ENCODE measurements at places on chromosomes 4 and X.

DNA sequence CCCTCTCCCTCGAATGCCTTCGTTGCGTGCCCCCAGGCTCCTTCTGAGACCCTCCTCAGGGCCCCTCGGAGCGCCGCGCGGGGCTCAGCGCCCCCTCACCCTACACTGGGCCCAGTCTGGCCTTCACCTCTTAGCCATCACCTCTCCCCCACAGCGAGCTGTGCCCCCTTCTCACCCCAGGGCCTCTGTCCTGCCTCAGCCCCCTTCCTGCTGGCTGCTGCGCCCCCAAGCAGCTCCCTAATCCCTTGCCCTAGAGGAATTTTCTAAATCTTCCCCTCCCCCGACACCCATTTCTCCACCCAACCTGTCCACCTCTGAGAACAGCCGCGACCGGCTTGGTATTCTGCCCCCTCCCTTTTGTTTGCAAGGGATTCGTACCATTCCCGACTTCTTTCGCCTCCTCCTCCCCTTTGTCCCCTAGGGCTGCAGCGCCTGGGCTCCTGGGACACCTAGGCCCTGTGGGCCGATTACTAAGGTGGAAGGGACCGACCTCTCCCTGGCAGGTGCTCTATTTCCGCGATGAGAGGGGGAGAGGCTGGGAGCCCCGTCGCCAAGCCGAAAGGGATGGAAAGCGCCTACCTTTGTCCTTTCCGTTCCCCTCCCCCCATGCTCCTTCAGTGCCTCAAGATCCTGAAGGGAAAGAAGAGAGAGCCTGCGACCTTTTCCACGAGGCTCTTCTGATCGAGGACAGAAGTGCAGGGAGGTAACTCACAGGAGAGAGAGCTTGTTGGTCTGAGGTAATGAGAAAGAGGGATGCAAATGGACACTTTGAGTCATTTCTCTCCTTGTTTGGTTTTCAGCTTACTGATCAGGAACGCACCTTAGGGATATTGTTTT lies 10.9 kb downstream of the DLG3 start:
- DNase-seq, result no peak

DNA sequence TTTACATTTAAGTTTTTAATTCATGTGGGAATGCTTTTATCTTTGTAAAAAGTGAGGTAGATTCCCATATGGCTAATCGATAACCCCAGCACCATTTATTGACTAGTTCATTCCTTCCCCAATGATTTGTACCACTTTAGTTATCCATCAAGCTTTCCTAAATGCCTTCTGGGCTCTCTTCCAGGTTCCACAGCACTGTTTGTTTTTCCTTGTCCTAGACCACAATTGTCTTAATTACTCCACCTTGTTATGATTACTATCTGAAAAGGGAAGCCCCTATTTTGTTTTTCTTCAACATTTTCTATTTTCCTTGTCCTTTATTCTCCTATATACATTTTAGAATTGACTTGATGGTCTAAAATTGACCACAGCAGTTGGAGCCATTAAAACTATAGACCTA lies 48.5 kb upstream of the GPRIN3 start:
- DNase-seq, result no peak

DNA sequence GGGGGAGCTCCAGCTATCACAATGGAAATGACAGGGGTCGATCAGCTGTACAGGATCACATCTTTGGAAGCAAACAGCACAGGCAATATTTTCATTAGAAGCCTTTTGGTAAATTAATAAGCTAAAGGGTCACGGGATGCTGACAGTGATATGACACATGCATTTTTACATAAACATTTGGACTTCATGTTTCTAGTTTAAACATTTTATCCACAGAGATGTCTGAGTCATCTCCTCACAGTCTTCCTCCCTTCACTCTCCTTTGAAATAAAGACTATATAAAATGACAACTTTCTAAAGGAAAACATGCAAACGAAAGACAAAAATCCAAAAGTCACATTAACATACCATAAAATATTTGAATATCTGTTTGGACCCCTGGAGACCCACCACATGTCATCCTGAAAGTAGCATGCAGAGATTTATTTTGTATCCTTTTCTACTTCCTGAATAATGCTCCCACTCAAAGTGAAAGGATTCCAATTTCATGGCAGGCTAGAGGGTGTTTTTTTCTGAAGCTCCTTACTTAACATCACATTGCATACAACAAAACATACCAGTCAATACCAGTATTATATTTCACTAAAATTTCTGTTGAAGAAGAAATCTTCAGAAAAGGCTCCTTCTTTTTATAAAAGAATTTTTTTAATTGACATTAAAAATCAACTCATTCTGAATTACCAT lies 200.1 kb upstream of the PPARGC1A start:
- peak; percentile 49 for DNase-seq

- peak; percentile 76 for DNase-seq
Measured at GRCh38 chrX:30875957-30876356, 13.1 kb downstream of the TAB3 start.

GRCh38 chrX:68556036-68556435 lies 57.2 kb downstream of the YIPF6 start:
- no peak for DNase-seq

DNA sequence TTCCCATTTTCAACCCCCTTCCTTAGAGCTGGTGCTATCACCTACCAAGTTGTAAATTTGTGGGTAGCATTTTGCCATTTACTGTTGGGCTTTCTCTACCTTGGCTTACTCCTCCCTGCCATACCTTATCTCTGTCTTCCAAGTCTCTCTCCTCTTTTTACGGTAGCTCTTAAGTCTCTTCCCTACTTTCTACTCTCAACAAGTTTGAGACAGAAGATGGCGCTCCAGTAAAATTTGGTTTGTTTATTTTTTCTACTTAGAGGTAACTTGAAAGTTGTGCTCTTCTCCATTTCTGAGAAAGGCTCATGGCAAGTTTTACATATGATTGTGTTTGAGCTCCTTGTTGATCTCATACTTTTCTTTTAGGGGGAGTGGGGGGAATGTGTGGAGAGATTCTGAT lies 1508.1 kb downstream of the TECRL start:
- no peak for DNase-seq

DNA sequence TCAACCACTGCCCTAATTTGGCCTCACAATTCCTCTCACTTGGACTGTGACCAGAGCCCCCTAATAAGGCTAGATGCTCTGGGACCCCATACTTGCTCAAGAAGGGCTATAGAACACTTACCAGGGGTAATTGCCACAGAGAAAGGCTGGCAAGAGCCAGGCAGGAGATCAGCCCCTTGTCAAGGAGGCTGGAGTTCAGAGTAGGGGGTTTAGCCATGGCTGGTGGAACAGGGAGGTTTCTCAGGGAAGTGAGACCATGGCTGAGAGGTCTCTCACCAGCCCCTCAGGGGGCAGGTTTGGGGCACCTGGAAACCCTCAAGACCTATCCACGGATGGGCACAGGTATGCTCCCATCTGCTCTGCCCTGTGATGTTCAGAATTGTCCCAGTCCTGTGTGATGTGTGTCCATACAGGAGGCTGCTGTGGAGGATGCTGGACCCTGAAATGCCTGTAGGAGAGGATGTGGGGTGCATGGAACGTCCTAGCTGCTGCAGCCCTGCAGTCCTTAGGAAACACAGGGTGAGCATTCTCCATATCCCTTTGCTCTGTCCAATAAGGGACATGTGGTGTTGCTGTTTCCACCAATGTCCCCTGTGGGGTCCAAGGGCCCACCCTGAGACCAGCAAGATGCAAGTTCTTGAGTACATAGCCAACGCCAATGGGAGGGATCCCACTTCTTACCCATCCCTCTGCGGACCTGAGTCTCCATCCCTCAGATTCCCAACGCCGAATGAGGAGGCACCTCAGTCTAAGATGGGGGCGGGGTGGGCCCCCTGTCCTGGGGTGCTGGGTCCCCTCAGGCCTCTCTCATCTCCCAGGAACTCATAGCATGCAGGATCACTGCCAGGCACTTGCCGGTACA lies 16.4 kb upstream of the HSFX1 start:
- DNase-seq, result no peak

DNA sequence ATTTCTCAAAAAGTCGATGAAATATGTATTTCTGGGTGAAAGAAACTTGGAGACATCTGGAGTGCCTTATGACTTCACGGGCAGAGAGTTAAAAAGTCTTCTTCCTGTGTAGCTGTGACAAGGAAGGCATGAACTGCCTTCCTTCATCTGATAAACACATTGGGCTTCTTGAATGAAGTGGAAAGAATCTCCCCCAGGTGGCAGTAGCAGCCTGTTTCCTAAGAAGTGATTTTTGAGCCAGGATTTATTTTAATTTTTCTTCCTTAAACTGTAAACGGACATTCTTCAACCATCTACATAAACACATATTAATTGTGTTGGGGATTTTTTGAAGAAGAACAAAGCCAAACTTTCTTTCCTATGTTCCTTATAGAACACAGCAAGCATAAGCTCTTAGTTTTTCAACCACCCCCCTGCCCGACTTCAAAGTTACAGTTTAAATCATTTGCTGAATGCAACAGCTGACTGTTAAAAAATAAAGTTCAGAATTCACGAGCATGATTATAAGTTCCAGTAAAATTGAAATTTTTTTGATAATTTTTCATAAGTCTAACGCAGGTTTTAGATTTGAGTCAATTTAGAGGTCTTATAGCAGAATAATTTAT lies 980 bp upstream of the GIMD1 start:
- peak; percentile 95 for DNase-seq

GRCh38 chr4:28146191-28146590 lies 1285.5 kb downstream of the STIM2 start:
- DNase-seq, result no peak

DNA sequence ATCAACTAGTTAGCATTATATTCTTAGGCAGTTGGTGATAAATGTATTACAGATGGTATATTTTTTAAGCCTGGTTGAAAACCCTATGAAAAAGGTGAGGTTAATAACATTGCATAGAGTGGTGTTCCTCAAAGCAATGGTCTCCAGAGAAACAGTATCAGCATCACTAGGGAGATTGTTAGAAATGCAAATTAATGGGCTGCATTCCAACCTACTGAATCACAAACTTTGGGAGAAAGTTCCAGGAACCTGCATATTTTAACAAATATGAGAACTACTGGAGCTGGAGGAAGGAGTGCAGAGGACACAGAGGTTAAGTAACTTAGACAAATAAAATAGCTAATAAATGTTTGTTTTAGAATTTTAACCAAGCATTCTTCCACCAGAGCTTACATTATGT lies 166.9 kb upstream of the PCDH10 start:
- no peak for DNase-seq

- peak; percentile 53 for DNase-seq
Measured at GRCh38 chr4:118941149-118941548, 52.5 kb downstream of the SYNPO2 start.

Data from choroid plexus epithelial cell (primary cell).